Iris pigment epithelial cell (primary cell): ENCODE measurements at places on chromosomes 4 and X.
A peak's percentile ranks its signal among the peaks of the same experiment; 100 is the strongest.

DNA sequence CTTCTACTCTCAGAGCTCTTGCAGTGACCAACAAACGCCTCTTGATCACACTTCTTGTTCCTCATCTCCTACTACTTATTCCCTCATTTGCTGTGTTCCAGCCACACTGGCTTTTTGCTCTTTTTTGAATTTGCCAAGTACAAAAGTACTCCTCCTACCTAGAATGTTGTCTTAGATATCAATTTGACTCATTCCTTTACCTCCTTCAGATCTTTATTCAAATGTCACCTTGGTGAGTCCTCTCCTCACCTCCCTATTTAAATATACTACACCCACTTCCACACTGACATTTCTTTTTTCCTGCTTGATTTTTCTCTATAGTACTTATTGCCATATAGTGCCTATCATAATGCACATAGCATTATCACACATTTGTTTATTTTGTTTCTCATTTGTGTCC is 6.2 kb upstream of the DCAF4L1 start:
- DNase-seq = no peak

DNA sequence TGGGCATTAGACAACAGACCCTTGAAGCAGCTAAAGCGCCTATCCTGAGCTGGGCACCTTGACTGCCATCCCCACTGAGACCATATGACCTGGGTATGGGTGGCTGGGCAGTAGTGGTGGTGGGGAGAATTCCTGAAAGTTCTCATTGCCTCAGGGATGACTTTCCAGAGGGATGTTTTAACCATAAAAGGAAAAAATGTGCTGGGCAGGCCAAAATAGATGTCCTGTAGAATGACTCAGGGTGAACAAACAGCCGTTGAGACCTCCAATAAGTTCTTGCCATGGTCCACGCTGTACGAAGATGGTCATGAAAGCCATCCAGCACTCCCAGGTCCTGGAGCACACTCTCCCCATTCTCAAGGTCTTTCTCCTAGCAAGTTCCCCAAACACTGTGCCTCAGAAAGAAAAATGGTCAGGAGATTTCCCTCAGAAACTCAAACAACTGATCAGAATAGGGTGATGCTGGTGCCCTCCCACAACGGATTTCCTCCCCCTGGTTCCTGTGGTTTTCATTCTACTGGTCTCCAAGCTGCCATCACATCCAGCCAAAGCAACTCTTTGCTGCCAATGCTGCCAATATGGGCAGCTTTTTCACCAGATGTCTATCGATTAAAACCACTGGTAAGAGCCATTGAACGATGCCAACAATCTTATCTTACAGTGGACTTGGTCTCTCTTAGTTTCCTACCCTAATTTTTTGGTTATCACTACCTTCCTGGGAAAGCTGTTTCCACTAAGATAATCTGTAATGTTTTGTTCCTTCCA is 11.2 kb downstream of the CDKN2AIP start:
- DNase-seq = peak; percentile 3

- DNase-seq = no peak
These were observed 33.0 kb upstream of the HMX1 start for GRCh38 chr4:8904666-8905065.

GRCh38 chrX:123731258-123731986 is 1.4 kb downstream of the THOC2 start:
- peak; percentile 43 for DNase-seq

GRCh38 chr4:131207589-131207988 is 1941.5 kb upstream of the PCDH10 start:
- DNase-seq = no peak

DNA sequence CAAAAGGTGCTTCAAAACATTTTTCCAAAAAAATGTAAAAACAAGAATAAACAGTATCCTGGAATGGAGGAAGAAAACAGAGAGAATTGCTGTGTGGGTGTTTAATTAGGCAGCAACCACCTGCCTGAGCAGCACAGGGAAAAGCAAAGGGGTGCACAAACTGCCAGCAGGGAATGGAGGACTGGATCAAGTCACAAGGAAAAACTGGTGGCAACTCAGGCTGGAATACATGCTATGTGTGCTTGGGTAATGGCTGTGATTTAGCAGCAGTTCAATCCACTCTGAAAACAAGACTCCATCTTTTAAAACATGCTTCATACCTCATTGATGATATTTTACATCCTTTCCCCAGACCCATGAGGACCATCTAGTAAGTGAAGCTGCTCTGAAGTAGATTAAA is 179.5 kb downstream of the HS6ST2 start:
- no peak for DNase-seq

- no peak for DNase-seq
These were observed 20.6 kb downstream of the ATP10D start for GRCh38 chr4:47505666-47506065.

DNA sequence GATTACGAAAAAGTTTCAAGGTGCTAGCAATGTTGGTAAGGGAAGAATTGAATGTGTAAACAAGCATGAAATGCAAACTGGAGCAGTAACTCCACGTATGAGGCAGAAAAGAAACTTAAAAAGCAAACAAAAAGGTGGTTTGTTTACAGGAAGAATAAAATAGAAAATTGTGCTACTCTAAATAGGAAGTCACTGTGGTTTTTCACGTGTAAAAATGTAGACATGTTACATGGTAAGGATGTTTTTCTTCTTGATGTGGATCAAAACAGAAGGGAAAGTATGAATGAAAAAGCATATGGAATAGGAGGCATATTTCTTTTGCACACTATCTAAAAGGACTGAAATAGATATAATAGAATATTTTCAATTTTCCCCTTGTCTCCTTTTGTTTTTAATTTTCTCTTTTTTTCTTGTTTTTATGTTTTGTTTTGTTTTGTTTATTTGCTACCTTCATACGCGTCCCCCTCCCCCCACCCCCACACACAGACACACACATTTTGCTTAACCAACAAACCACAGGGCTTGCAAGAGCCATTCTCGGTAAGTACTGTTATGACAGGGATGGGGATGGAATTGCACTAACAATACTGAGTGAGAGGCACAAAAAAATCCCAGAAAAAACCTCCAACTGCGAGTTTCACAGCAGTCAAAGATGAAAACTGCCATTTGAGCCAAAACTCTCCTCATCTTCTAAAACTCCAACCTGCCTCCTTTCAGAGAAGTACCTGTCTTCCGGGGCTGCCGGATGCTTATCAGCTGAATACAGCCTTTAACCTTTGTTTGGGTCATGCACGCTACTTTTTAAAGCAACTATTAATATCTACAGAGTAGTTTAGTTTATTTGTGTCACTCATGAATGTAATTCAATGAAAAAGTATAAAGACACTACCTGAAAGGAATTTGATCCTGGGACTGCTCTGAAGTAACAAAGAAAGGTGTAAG is 135.8 kb downstream of the IL15 start:
- no peak for DNase-seq

- DNase-seq = no peak
These were observed 11.3 kb downstream of the QDPR start for GRCh38 chr4:17500574-17500973.

DNA sequence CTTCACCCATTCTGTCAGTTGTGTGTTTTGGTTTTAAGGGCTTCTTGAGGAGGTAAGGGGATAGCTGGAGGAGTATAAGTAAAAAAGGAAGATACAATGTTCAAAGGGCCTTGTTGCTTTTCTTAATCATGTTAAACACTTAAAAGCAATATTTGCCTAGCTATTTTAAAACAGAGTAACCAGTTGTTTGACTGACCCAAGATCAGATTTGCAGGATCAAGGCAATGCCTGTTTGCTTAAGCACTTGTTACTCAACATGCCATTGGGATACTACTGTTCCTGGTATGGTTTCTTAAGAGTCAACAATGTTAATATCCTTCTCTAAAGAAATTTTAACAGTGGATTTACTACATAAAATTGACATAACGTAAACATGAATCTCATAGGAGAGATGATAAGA is 2.6 kb downstream of the DCLK2 start:
- no peak for DNase-seq

DNA sequence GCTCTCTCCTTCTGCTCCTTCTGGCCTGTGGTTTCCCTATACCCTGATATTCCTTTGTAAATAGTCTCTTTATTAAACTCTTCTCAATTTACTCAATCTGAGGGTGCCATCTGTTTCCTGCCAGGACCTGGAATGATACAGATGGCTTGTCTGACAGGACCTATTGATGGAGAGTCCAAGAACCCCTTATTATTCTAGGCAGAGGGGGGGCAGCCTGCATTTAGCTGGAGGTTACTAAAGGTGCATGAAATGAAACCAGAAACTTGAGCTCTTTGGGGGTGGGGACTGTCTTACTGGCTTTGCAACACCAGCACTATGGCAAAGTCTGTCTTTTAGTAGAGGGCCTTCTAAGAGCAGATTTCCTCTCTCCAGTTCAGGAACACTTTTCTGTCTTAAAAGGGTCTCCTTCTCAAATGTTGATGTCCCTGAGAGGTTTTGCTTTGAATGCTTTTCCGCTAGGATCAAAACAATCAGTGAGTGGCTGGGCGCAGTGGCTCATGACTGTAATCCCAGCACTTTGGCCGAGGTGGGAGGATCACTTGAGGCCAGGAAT is 162.5 kb upstream of the MED14 start:
- DNase-seq = no peak

DNA sequence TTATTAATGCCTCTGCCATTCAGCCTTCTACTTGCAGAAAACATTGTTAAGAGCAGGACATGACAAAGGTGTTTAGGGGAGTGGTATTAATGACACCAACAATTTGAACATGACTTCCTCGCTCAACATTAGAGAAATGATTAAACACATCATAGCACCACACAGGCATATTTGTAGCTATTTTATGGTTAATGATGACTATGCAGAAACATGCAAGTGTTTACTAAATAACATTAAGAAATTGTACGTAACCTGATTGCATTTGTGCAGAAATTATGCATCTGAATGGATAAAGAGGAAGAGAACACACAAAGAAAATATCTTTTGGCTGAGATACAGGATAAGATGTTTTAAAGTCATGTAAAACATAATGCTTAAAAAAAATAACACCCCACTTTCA is 323.5 kb downstream of the LDB2 start:
- DNase-seq = no peak
